Left forelimb (tissue), 1 donor: ENCODE measurements at places on chromosomes 12 and 14.

DNA sequence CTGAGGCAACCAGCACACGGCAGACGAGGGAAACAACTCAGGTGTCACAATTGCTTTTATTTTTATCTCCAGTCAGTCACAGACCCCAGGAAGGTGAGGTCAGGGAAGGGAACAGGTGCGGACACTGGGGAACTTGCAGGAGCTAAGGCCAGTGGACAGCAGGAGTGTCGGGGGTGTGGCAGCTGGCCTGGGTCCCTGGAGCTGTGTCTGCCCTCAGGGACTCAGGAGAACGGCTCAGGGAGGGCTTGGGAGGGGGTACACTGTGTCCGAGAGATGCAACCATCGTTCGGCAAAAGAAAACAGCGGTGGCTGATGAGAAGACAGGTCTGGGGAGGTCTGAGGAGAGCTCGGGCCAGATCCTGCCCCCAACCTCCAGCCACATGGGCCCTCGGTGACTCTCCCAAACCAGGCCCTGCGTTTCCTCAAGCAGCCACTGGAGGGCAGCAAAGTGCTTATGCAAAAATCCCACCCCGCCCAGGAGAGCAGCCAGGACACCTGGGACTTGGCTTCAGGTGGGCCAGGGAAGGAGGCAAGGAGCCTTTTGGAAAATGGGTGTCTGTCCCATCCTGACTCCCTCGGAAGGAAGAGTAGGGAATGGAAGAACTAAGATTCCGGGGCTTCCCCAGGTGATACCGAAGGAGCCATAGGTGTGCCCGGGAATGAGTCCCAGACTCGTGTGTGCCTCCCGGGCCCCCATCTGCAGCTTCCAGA, 24.1 kb upstream of the BCDIN3D start:
- DNase-seq: no peak

DNA sequence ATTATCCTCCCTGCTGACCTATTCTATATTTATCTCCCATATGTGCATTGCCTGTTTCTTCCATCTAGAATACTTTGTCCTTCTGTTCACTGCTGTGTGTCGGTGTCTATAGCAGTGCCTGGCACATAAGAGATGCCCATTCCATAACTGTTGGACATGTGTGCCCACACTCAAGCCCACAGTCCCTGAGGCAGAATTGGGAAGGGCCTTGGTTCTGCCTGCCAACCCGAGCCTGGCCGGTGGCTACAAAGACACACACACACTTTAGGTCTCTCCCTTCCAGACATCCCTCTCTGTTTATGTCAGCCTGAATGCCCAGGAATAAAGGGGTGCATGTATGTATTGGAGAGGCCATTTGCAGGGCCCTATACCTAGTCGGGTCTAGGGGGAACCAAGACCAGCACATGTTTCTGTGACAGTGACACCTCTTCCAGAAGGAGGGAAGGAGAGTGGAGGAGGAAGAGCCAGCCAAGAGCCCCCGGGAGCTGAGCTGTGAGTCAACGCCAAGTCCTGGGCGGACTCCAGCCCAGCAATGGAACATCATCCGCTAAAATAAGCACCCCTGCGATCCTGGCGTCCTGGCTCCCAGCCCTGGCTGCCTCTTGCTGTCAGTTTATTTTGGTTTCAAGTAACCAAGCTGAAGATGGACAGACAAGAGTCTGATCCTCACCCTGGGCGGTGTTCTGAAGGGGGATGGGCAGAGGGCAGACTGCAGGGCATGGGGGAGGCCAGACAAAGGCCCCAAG, 4.3 kb upstream of the ASB2 start:
- no peak for DNase-seq

DNA sequence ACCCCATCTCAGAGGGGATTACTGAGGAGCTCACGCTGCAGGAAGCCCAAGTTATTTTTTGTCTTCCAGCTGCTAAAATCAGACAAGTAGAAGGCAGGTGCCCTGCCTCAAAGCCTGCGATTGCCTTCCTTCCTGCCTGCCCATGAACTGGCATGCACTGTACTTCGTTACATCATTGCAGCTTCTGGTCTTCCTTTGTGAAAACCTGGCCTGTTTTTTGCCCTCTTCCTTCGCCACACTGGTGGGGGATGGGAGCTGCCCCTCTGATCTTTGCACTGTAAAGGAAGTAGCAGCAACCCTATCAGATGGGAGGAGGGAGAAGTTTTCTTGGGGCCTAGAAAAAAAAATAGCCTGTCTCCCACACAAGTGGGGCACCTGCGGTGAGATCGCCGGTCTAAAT, 1098.7 kb downstream of the BCL11B start:
- no peak for DNase-seq

DNA sequence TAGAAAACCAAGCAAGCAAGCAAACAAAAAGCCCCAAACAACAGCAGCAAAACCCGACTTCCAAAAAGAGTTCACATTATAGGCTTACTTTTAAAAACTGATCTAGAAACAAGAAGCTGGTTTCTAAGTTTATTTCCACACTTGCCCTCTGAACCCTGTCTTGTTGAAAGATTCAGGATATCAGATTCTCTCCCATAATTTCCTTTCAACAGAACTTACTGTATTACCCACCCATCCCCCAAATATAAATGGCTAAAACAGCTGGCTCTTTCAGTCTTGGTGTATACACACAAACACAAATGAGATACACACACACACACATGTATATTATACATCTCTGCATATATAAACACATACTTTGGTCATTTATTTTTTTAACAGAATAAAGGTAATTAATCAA, 460.9 kb downstream of the ZFP36L1 start:
- no peak for DNase-seq

GRCh38 chr12:70706611-70707010, 69.4 kb upstream of the PTPRB start:
- no peak for DNase-seq
